ENCODE measurements at places on chromosomes 3 and 15. TPM values are rescaled to one million over a fixed set of nuclear protein-coding genes. Genes with fewer than 3 reads are reported as not detected.

DNA sequence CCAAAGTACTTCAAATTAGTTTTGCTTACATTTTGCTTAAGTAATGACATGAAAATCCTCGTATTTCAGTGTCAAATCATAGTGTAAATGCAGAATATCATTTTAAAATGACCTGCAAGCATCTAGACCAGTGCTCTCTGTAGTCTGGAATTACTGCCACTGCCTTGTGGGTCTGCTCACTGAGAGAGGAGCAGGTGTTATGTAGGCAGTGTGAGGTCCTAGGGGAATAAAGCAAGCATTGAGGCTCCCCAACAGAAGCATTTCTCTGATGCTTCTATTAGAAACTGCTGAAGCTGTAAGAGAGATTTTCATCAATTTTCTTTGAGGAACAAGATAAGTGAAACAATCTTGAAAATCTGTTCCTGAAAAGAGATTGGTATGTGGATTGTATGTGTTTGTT is 253.2 kb downstream of the BBX start:
- no peaks in the 10 kb centered on the region for H3K36me3 ChIP-seq
- no peak for DNase-seq
- H3K4me3 ChIP-seq: no peak overlapping the region
- no peak overlapping the region for H3K27ac ChIP-seq

- no peak overlapping the region for H3K4me3 ChIP-seq
- no peaks in the 10 kb centered on the region for H3K4me1 ChIP-seq
- H3K27me3 ChIP-seq: no peaks in the 10 kb centered on the region
- H3K27ac ChIP-seq: no peak overlapping the region
- no peak for DNase-seq
- no peaks in the 10 kb centered on the region for H3K36me3 ChIP-seq
These were observed 130.9 kb downstream of the ASB7 start for GRCh38 chr15:100733101-100733842.

GRCh38 chr15:57012556-57012955 is 94.1 kb downstream of the TCF12 start:
- H3K4me3 ChIP-seq: no peak overlapping the region
- H3K36me3 ChIP-seq: no peaks in the 10 kb centered on the region
- DNase-seq: no peak
- peaks cover 20% of the 10 kb centered on the region for H3K4me1 ChIP-seq

Gene KCNMB3
- 6.8 TPM for total RNA-seq

Gene CAMK2N2
- not detected for total RNA-seq

DNA sequence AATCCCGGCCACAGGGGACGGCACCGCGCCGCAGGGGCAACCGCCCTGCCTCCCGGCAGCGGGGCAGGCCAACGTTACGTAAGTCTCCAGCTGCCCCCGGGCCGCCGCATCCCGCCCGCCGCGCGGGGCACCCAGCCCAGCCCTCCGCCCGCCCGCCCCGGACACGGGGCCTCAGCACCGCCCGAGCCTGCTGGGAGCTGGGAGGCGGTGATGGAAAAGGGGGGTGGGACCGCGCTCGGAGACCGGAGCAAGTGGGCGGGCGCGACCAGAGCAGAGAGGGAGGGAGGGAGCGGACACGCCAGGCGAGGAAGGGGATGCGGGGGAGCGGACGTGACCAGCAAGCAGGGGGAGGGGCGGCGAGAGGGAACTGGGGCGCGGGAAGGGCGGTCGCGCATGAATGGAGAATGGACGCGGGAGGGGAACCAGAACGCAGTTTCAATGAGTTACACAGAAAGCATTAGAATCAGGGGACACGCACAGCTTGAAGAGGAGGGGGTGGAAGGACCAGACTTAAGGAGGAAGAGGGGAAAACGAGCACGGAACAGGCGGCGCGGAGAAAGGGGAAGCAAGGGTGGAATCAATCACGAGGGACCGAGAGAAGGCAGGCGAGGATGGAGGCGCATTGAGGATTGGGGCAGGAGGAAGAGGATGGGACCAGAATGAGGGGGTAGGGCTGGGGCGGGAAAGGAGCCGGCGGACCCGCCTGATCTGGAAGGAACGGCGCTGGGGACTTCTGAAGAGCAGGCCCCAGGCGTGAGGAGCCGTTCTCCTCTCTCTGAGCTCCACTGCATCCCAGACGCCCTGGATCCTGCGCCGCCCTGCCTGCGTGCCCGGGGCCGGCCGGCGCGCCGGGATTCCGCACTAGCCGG is 559 bp downstream of the PKM start:
- H3K27ac ChIP-seq: peak overlapping the region; percentile 98
- no peaks in the 10 kb centered on the region for H3K27me3 ChIP-seq
- H3K4me3 ChIP-seq: peak overlapping the region; percentile 77
- peak; percentile 87 for DNase-seq

DNA sequence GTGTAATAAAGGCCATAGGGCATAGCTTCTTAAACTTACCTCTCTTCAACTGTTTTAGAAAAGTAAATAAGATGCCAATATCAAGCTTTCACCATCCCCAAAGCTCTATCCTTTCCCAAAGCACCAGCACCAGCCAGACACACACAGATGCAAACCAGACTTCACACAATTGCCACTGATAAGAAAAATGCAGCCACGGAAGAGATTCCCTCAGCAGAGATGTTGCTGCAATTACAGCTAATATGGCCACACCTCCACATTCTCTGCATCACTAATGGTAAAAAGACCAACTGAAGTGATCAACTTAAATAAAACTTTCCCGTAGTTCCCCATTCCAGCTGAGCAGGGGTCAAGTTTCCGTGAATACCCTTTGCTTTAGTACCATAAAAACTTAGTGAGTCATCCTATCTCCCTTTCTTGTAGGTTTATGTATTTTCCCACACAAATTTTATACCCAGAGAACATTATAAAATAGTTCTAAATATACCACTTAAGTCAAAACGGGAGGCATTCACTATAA is 64.4 kb downstream of the SLC9A9 start:
- no peak overlapping the region for H3K27ac ChIP-seq
- no peaks in the 10 kb centered on the region for H3K27me3 ChIP-seq
- no peaks in the 10 kb centered on the region for H3K36me3 ChIP-seq
- DNase-seq: no peak
- peaks cover 10% of the 10 kb centered on the region for H3K4me1 ChIP-seq

Gene GYG1
- 19.8 TPM for total RNA-seq

Gene TRH
- total RNA-seq: not detected

Gene PARP14
- total RNA-seq: 211 TPM

- H3K4me1 ChIP-seq: peaks cover 22% of the 10 kb centered on the region
- peak; percentile 29 for DNase-seq
- H3K27me3 ChIP-seq: no peaks in the 10 kb centered on the region
- no peak overlapping the region for H3K4me3 ChIP-seq
- peak overlapping the region; percentile 72 for H3K27ac ChIP-seq
These were observed 60.2 kb downstream of the MAP3K13 start for GRCh38 chr3:185423178-185423577.

GRCh38 chr15:67548236-67548852 is 5.8 kb downstream of the MAP2K5 start:
- no peak overlapping the region for H3K4me3 ChIP-seq
- peaks cover 62% of the 10 kb centered on the region for H3K4me1 ChIP-seq
- H3K27me3 ChIP-seq: no peaks in the 10 kb centered on the region
- no peak for DNase-seq

DNA sequence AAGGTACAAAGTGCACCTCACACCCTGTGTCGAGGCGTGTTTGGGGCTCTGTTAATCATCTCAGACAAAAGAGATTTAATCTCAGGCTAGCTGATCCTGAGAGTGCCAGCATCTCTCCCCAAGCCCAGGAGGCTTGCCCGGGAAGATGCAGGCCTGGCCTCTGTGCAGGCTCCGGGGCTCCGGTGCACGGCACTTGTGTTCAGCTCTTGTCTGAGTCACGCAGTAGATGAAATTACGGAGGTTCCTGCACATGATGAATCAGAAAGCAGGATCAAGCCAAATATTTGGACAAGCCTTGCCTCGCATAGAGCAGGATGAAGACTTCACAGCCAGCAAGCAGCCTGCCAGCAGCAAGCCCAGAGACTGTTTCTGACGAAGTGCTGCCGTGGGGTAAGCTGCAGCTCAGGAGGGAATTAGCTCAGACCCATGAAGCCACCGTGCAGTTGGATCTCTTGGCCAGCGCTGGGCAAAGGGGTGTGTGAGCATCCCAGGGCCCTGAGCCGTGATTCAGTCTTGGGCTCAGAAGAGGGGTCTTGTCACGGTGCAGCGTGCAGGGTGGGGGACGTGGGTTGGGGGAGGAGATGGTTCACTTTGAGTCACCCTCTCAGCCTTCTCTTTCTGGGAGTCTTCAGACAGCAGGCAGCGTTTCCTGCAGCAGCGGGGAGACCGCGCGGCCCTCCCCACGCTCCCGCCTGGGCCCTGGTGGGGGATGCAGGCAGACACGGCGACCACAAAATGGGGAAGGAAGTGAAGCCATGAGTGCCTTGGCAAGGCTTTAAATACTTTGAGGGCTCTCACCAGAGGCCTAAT is 89.2 kb upstream of the MEF2A start:
- H3K27me3 ChIP-seq: no peaks in the 10 kb centered on the region
- H3K36me3 ChIP-seq: no peaks in the 10 kb centered on the region
- peak; percentile 46 for DNase-seq
- H3K4me1 ChIP-seq: peaks cover 20% of the 10 kb centered on the region

Gene EPHA6
- total RNA-seq: 3.8 TPM

DNA sequence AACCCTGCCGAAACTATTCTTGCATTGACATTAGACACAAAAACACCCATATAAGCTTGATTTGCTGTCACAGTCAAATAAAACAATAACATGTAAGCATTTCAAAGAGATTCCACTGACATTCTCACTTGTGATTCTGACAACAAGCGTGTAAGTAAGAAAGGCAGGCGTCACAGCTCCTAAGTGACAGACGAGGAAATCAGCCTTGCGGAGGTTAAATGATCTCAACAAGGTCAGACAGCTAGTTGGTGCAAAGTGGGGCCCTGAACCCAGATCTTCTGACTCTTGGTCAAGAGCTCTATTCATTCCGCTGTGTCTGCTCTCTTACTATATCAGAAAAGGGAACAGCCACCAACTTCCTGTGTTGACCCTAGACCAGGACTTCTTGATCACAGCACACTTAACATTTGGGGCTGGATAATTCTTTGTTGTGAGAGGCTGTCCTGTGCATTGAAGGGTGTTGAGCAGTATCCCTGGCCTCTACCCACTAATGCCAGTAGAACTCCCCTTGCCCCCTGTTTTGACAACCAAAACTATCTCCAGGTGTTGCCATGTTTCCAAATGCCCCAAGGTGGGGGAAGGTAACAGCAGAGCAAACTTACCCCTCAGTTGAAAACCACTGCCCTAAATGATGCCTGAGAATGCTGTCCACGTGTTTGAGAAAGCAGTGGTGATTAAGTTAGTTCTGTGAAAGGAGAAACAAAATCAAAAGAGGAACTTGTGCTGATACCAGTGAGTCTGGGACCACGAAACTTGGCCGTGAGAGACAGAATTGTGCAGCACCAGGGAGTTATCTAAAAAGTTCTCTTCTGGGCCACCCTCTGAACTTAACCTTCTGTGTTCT is 86.1 kb downstream of the LIPC start:
- no peaks in the 10 kb centered on the region for H3K27me3 ChIP-seq
- no peak overlapping the region for H3K4me3 ChIP-seq
- H3K36me3 ChIP-seq: no peaks in the 10 kb centered on the region
- H3K4me1 ChIP-seq: no peaks in the 10 kb centered on the region
- no peak for DNase-seq

GRCh38 chr3:26099692-26100091 is 309.8 kb downstream of the OXSM start:
- H3K4me1 ChIP-seq: no peaks in the 10 kb centered on the region
- H3K27me3 ChIP-seq: no peaks in the 10 kb centered on the region
- no peak overlapping the region for H3K4me3 ChIP-seq
- no peaks in the 10 kb centered on the region for H3K36me3 ChIP-seq

Gene LRTM1
- total RNA-seq: not detected

DNA sequence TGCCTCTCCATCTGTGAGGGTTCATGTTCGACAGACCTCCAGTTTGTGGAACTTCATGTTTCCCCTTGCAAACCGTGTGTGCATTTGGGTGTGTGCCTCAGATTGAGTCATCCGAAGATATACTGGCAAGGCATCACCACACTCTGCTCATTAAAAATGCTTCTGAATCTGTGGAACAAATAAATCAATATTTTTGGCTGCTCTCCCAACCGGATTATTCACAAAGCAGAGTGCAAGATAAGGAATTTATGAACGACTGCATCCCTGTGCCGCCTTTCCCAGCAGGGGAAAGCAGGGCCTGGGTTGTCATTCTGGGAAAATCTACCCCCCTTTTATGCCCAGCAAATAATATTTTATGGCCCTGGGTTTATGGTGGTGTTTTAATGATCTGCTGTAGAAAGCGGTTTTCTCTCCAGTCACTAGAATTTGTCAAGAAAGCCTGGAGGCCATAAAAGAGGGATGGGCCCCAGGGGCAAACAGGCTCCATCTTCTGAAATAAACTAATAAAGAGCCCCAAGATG is 4.2 kb upstream of the WNT5A start:
- H3K4me3 ChIP-seq: no peak overlapping the region
- no peaks in the 10 kb centered on the region for H3K36me3 ChIP-seq
- H3K4me1 ChIP-seq: peaks cover 50% of the 10 kb centered on the region
- peak; percentile 43 for DNase-seq
- H3K27ac ChIP-seq: no peak overlapping the region

DNA sequence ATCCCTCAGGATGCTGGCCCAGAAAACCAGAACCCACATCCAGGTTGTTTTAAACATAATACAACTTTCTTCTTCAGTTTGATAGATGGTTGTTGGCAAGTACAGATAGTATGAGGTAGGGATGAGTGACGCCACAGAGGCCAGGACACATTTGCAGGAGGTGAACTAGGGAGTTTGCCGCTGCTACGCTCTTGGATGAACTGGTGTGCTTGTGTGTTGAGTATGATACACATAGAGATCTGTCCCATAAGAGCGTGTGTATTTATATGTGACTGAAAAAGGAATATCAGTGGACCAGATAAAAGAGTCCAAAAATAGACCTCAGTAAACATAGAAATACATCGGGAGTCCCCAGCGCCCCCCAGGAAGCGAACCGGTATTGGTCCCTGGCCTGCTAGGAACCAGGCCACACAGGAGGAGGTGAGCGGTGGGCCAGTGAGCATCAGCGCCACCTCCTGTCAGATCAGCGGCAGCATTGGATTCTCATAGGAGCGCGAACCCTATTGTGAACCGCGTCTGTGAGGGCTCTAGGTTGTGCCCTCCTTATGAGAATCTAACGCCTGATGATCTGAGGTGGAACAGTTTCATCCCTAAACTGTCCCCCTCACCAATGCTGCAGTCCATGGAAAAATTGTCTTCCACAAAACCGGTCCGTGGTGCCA is 98.1 kb downstream of the LRRK1 start:
- H3K36me3 ChIP-seq: peaks cover 9% of the 10 kb centered on the region
- H3K4me3 ChIP-seq: no peak overlapping the region
- H3K4me1 ChIP-seq: no peaks in the 10 kb centered on the region
- peak; percentile 5 for DNase-seq
- H3K27me3 ChIP-seq: no peaks in the 10 kb centered on the region

- H3K27ac ChIP-seq: no peak overlapping the region
- no peaks in the 10 kb centered on the region for H3K36me3 ChIP-seq
- no peak overlapping the region for H3K4me3 ChIP-seq
- DNase-seq: no peak
- H3K4me1 ChIP-seq: peaks cover 11% of the 10 kb centered on the region
These were observed 413.0 kb upstream of the TBL1XR1 start for GRCh38 chr3:177610262-177610661.

Gene LRRN1
- total RNA-seq: 0.32 TPM
